ENCODE measurements at places on chromosomes 12 and 14.

- peak; percentile 59 for DNase-seq
Observed at GRCh38 chr14:74712499-74713394, at the start of the genes AREL1 and FCF1. Gene AREL1, minus strand, starts transcription at chr14:74713080. Its CDS starts 27,465 bp downstream, at chr14:74685615. Gene FCF1, plus strand, starts transcription at chr14:74713144. Its CDS starts 54 bp downstream, at chr14:74713198.

- no peak for DNase-seq
Observed at GRCh38 chr14:91377700-91378652, 39.6 kb downstream of the CCDC88C start.

DNA sequence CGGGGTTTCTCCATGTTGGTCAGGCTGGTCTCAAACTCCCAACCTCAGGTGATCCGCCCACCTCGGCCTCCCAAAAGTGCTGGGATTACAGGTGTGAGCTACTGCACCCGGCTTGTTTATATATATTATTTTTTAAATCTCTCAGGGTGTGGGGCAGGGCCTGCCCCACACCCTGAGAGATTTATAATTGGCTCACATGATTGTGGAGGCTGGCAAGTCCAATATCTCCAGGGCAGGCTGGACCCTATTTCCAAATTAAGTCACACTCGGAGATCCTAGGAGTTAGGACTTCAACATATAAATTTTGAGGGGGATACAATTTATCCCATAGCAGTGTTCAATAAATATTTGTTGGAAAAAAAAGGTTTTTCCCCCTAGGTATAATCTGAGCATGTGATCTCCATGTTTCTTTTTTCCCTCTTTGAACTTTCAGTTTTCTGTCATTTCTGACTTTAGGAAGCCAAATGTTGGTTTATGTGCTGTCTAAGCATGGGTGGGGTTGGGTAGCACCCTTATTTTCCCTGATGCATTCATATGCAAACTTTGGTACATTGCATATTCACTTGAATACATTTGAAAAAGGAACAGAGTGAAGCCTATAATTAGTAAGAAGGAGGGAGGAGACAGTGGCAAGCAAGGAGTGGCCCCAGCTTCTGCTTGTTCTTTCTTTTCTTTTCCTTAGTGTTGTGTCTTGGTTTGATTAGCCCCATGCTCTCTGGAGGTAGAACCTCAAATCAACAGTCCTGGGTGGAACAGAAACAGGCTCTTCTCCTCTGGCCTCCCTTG, 8.7 kb upstream of the A2ML1 start:
- DNase-seq: no peak

GRCh38 chr12:52749827-52750226, 27.3 kb downstream of the KRT76 start:
- no peak for DNase-seq

GRCh38 chr12:115042341-115042740, 358.4 kb upstream of the TBX3 start:
- no peak for DNase-seq

GRCh38 chr14:99250636-99251208, 21.3 kb downstream of the BCL11B start:
- DNase-seq: no peak

- no peak for DNase-seq
Observed at GRCh38 chr14:55794655-55795595, 214.9 kb downstream of the KTN1 start.

DNA sequence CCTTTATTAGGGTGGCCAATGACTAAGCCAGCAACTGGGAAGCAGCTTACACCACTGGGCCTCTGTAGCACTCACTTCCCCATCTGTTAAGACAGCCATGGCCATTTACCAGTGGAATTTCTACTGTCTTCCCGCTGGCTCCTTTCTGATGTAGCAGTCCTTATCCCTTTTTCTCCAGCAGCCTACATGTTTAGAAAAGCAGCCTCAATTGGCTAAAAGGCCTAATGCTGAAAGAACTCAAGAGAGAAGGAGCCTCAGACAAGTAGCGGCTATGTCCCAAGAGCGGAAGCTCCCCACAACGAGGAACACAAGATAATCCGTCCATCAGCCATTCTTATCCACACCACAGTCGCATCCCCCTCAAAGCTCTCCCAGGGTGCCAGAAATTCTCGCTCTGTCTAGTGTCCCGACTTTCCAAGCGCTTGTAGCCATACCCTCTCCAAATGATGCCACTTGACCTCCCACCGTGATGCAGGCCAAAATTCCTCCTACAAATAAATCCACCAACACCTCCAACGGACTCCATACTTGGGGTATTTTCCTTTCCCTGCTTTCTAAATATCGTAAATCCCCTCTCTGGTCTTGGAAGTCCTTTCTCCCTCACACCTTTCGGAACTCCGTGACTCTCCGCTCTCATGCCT, 624 bp downstream of the M6PR start:
- DNase-seq: no peak

- no peak for DNase-seq
Observed at GRCh38 chr12:90301561-90302133, 593.0 kb upstream of the ATP2B1 start.

DNA sequence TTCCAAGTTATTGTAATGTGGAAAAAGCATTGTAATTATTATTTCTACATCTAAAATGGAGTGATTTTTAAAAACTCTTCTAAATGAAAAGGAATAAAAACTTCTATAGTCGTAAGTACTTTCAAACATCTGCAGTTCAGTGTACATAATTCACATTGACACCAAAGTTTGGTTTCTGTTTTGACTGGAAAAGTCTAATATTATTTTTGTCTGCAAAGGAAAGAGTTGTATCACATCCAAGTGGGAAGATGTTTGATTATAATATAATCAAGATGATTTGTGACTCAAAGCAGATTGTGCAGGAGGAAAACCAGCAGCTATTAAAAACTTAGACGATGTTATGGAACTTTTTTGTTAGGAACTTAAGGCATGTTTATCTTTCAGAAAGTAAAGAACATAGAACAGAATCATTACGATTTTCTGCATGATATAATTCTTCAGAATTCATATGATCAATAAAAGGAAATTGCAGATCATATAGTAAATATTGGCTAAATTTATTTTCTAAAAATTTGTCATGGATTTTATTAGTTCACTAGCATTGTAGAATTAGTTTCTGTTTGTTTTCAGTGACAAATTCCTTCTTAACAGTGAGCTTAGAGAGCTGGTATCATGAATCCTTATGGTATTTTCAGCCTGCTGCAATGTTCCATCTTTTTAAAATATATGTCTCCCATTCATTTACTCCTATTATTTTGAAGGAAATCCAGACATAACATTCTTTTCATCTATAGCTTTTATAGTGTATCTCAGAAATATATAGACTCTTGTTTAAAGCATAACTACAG, 145.8 kb downstream of the MIPOL1 start:
- no peak for DNase-seq

GRCh38 chr12:126359216-126359615, 1294.0 kb downstream of the AACS start:
- DNase-seq: no peak

DNA sequence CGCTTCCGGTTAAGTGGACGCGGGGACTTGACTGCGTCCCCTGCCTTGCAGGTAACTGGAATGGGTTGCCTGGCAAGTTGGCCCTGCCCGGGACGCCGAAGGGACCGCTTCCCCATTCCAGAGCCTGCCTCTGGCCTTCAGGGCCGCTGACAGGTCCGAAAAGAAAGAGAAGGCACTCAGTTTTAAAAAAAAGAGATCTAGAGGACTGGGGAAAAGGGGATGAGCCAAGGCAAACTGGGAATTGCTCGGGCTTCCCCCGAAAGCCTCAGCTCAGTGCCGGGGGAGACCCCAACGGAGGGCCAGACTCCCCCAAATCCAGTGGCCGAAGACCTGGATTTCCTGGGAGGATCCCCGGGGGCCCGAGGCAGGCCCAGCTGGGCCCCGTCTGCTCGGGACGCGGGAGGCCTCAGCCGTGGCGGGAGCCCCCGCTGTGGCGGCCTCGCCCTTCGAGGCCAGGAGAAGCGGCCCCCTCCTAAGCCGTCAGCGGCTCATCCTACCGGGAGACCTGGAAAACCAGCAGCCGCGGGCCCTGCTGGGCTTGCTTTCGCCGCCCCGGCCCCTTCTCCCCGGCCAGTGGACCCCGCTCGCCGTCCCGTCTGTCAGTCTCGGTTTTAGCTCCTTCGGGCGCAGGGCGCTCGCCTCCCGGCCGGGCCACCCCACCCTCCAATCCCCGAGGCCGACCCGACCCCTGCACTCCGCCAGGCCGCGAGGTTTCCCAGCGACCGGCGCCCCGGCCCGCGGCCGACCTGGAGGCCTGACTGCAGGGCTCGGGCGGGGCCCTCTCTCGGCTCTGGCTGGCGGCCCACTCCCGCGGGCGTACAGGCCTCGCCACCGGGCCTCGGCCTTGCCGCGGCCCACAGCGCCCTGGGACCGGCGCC, 12.5 kb downstream of the OTX2 start:
- no peak for DNase-seq
